ENCODE measurements at places on chromosomes 6 and 20. TPM values are rescaled to one million over a fixed set of nuclear protein-coding genes. Genes with fewer than 3 reads are reported as not detected.

Gene IL20RA
- 0.28 TPM for total RNA-seq

Gene LY6G6C
- under 0.01 TPM for total RNA-seq

Gene DLL1
- total RNA-seq = 0.38 TPM

Gene SMLR1
- total RNA-seq = 0.19 TPM

Gene RNGTT
- total RNA-seq = 28.9 TPM

Gene LINC00237
- total RNA-seq = not detected

Gene PRKN
- 0.58 TPM for total RNA-seq

Gene GSTA2
- total RNA-seq = not detected

Gene TDP2
- 26.5 TPM for total RNA-seq

Gene RNF182
- total RNA-seq = 9.0 TPM

Gene IRAK1BP1
- 2.5 TPM for total RNA-seq

Gene RIPPLY2
- not detected for total RNA-seq

Gene LY6G5C
- total RNA-seq = 1.7 TPM

Gene TBXT
- total RNA-seq = not detected

Gene CNR1
- 0.28 TPM for total RNA-seq

Gene MAS1
- under 0.01 TPM for total RNA-seq

Gene GJA1
- total RNA-seq = 574 TPM

Gene LTB
- total RNA-seq = 0.28 TPM

Gene ZNF184
- total RNA-seq = 6.9 TPM

Gene TINAG
- total RNA-seq = not detected

Gene NOX3
- total RNA-seq = not detected

Gene HDGFL1
- not detected for total RNA-seq

Gene PCK1
- not detected for total RNA-seq

Gene PRR18
- not detected for total RNA-seq

Gene SRSF12
- 0.28 TPM for total RNA-seq

Gene PTK7
- 47.0 TPM for total RNA-seq

Gene LAMA2
- total RNA-seq = 64.3 TPM

Gene CTAGE9
- not detected for total RNA-seq

Gene MAP1LC3A
- 10.7 TPM for total RNA-seq

Gene PSMB1
- 359 TPM for total RNA-seq

Gene PACRG
- total RNA-seq = under 0.01 TPM

Gene LGSN
- total RNA-seq = under 0.01 TPM

Gene CLDN20
- not detected for total RNA-seq

Gene C4A
- total RNA-seq = 5.1 TPM

Gene LPIN3
- 7.9 TPM for total RNA-seq

Gene AGPAT1
- 20.3 TPM for total RNA-seq

Gene HS3ST5
- not detected for total RNA-seq

Gene SERINC1
- 399 TPM for total RNA-seq

Gene BTNL2
- not detected for total RNA-seq

Gene MYBL2
- total RNA-seq = 20.1 TPM

Gene SNPH
- 13.6 TPM for total RNA-seq

Gene TRIM31
- not detected for total RNA-seq

Gene BACH2
- total RNA-seq = under 0.01 TPM

Gene CD24
- total RNA-seq = 12.3 TPM

Gene PDE10A
- 32.4 TPM for total RNA-seq

Gene SLC25A27
- total RNA-seq = 1.5 TPM

Gene SLC22A16
- total RNA-seq = under 0.01 TPM

Gene CD2AP
- 23.0 TPM for total RNA-seq

Gene HLA-DOA
- total RNA-seq = not detected

Gene RHAG
- total RNA-seq = not detected

Gene PLA2G7
- total RNA-seq = under 0.01 TPM

Gene GLP1R
- under 0.01 TPM for total RNA-seq

Gene GINS1
- 29.3 TPM for total RNA-seq

Gene ERMARD
- total RNA-seq = 15.5 TPM

Gene HLA-DMA
- 6.2 TPM for total RNA-seq

Gene CFB
- 65.1 TPM for total RNA-seq
